CD4-positive, alpha-beta T cell treated with Interleukin-4 for 1 hour (primary cell): ENCODE measurements at places on chromosomes 12 and 14.
A peak's percentile ranks its signal among the peaks of the same experiment; 100 is the strongest.

- no peak for DNase-seq
Observed at GRCh38 chr14:37678916-37679315, 83.5 kb downstream of the TTC6 start.

GRCh38 chr12:102681747-102682146 lies 201.4 kb upstream of the IGF1 start:
- no peak for DNase-seq

GRCh38 chr14:93023039-93023438 lies 92.7 kb downstream of the ITPK1 start:
- DNase-seq = no peak

DNA sequence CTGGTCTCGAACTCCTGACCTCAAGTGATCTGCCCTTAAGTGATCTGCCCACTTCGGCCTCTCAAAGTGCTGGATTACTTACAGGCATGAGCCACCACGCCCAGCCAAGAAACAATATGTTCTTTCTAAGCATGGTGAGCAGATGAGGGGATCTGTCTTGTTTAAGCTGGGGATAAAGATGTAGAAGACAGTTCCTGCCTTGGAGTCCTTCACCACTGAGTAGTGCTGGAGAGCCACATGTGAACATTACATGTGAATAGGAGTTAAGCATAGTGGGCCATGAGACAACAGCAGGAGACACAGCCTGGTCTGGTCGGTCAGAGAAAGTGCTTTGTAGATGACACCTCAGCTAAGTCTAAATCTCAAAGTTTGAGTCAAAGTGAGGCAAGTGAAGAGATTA lies 26.0 kb downstream of the TMBIM6 start:
- DNase-seq = no peak

GRCh38 chr12:132218915-132219314 lies 74.7 kb downstream of the NOC4L start:
- peak; percentile 60 for DNase-seq

- no peak for DNase-seq
Observed at GRCh38 chr12:58069268-58069963, 128.0 kb downstream of the ATP23 start.

GRCh38 chr12:28535216-28535615 lies 345.0 kb downstream of the CCDC91 start:
- DNase-seq = no peak

DNA sequence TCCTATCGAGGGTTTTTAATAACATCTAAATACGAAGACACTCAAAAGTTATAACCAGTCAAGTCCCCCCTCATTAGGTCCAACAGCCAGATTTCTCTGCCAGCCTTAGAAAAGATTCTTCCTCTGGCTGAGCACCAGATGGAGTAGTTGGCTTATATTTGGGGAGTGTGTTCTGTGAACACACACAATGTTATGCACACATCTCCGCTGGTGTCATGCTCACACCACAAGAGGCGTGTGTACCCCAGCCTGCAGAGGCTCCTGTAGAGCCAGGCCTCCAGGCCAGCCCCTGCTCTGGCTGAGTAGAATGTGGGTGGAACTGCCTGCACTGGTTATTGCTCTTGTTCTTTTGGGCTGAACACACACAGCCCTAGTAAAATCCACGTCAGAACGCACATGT lies 64.0 kb downstream of the PIWIL1 start:
- no peak for DNase-seq

GRCh38 chr12:48003226-48004052 lies 837 bp downstream of the COL2A1 start:
- peak; percentile 7 for DNase-seq

DNA sequence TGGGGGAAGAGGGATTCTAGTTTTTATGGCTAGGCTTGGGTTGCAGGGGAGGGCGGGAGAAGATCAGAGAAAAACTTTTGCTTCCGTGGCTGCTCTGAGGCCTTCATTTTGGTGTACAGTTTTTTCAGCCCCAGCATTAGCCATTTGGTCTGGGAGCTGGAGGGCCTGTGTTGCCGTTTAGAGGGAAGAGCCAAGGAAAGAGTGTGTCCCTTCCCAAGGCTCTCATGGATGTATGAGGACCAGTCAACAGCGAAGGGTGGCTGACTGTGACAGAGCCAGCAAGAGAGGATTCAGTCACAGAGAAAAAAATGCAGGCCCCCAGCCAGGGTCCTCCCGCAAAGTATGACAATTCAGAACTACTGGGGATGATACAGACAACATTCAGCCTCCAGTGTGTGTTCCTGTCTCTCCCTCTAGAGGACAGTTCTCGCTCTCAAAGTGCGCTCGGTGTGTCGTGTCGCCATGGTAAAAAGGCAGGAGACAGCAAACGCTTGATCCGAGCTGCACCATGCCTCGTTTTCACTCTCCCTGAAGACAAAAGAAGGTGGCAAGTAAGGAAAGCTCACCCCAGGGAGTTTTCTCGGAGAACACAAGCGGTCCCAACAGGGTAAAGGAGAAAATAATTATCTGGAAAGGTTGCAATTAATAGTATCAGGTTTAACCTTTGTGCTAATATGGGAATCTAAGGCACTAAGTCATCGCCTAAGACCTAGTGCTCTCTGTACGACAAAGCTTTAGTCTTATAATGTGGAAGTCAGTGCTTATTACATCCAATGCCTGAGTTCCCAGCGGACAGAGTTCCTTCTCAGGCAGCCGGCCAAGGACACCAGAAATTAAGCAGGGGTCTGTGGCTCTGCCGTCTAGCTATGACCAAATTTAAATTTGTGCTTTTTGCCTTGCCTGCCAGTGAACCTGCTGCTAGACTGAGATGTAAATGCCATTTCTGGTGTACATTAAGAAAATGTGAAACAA lies 157.3 kb upstream of the PLXNC1 start:
- DNase-seq = no peak

DNA sequence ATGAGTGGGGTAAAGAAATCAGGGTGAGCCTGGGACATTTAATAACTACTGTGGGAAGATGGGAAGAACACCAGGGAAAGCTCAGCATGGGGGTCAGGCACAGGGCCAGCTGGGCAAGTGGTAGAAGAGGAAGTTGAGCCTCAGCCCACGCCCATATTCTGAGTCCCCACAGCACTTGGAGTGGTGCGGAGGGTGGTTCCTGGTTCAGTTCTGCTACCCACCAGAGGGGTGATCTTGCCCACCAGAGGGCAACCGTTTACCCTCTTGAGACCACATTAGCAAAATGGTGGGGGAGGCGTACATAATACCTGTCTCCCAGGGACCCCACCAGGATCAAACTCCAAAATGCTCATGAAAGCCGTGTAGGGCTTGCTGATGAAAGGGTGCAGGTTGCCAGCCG lies 16.8 kb upstream of the ANKRD33 start:
- DNase-seq = no peak
